ENCODE measurements at places on chromosomes 13 and 19.

DNA sequence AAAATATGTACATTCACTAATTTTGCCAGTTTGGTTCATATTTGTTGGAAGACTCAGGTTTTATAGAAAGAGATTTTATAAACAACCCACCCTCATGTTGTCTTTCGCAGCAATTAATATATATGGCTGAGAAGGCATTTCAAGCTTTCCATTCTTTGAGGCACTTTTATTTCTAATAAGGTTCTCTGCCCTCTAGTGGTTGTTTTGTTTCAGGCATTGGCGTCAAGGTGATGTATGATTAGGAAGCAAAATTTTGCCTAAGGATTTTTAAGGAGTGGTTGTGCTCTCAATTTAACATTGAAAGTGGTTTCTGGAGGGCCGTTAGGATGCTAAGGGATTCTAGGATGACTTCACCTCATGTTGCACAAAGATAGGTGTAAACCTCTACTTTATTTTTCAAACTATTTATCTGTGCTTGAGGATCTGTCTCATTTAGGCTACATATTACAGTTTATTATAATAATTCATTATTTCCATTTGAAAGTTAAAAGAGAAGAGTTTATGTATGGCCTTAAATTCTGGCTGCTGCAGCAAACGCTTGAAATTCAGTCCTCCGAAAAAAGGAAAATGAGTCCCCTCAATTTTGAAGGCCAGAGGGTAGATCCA lies 35.9 kb downstream of the OXGR1 start:
- no peak for DNase-seq

DNA sequence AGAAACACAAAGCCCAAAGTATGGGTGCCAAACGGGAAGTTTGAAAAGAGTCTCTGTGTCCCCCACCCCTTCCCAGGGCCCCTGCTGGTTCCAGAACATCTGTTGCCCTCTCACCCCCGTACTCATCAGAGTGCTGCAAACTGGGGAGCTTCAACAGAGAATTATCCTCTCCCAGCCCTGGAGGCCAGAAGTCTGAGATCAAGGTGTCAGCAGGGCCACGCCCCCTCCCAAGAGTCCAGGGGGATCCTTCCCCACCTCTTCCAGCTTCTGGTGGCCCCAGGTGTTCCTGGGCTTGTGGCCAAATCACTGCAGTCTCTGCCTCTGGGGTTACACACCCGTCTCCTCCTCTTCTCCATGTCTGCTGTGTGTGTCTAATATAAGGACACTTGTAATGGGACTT lies 183.4 kb downstream of the PTPRS start:
- no peak for DNase-seq

DNA sequence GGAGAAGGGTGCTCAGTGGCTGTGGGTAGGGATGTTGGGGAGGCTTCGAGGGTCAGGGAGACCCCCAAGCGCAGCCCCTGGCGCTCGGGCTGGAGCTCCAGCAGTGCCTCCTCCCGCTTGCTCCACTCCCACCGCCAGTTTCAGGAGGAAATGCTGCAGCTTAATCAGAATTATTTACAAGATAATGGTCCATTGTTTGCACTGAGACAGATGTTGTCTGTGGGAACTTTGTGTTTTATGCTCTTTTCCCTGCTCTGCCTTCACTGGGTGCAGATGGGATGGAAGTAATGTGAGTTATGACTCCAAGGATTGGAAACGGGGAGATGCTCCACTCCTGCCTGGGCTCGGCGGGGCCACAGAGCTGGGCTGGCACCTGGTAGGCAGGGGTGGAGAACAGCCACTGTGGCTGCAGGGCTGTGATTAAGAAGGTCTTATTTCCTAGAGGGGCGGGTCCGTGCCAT lies 192.4 kb downstream of the ZNF536 start:
- DNase-seq: no peak

DNA sequence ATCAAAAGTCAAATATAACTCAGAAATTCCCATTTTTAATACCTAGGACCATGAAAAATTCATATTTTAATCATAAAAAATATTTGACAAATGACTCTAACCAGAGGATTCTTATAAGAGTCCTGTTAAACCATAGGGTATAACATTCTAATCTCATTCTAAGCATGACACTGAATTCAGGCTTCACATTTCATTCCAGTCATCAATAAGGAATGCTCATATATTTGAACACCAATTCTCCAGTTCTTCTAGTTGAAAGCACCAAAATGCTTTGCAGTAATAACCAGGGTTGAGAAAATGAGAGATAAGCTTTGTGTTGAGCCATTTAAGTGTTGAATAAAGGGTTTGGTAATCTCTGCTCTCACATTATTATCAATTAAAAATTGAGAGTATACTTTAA lies 147.5 kb downstream of the VWA8 start:
- DNase-seq: no peak

- no peak for DNase-seq
Observed at GRCh38 chr19:2887391-2887914, 13.3 kb upstream of the ZNF57 start.

GRCh38 chr13:49620170-49620621 lies 8.1 kb upstream of the ARL11 start:
- no peak for DNase-seq

DNA sequence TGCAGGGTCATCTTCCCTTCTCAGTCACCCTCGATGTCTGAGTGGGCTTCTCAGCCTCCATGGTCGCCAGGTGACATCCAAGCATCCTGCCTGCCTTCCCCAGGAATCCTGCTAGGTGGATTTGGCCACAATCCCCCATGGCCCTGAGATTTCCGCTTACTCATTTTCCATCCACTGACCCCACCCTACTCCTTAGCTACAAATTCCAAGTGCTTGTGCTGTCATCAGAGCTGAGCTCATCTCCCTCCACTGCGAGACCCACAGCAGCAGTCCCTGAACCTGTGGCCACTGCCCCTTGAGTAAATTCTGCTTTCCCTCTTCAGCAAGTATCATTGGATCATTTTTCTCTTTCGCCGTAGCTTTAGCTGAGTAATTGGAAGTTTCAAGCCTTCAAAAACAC lies 90.5 kb upstream of the ANKRD10 start:
- DNase-seq: no peak

- no peak for DNase-seq
Observed at GRCh38 chr13:112466132-112467058, 90.2 kb downstream of the SPACA7 start.

GRCh38 chr13:75959861-75960481 lies 323.8 kb downstream of the LMO7 start:
- no peak for DNase-seq

DNA sequence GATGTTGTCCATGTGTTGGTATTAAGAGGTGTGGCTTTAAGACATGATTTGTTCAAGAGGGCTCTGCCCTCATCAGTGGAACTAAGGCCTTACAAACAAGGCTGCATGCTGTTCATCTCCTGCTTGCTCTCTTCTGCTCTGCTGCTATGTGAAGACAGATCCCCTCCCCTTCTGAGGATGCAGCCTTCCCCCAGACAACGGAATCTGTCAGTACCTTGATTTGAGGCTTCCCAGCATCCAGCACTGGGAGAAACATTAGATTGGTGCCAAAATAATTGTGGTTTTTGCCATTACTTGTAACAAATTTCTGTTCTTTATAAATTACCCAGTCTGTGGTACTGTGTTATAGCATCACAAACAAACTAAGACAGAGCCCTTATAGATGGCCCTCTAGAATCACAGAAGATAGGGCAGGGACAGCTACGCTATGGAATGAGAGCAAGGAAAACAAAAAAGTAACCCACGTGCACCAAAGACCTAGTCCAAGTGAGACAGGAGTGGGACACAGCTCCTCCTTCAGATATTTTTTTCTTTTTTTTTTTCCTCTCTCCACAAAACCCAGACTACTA lies 151.5 kb upstream of the RXFP2 start:
- DNase-seq: no peak

GRCh38 chr13:76293346-76293745 lies 592.9 kb downstream of the KCTD12 start:
- no peak for DNase-seq

DNA sequence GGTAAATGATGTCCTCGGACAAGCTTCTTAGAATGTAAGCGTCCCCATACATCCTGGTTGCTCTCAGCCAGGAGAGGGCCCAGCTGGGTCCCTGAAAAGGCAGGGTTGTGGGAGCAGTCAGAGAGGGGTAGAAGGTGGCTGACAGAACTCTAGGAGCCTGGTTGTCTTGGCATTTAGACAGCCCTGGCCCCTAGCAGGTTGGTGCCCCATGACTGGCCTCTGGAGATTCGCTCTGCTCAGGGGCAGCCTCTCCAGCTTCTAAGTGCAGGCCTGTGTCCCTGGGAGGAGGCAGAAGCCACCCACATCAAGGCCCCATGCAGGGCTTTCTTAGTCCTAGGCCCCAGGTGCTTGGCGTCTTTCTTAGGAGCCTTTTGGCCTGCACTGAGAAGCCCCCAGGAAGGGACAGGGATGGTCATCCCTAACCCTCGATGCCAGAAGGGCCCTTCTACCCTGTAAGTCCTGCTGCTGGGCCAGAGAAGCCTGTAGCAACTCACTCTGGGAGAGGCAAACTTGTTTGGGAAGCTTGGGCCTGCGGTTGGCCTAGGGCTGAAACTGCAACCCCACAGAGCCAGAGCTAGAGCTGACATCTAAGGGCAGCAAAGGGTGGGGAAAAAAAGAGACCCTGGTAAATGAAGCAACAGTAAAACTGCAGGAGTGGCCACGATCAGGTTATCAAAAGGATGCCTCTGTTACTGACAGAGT lies 2.8 kb upstream of the CDX2 start:
- DNase-seq: no peak

GRCh38 chr13:31433207-31433606 lies 233.4 kb downstream of the B3GLCT start:
- DNase-seq: no peak

GRCh38 chr13:39970177-39970846 lies 314.9 kb downstream of the COG6 start:
- no peak for DNase-seq

DNA sequence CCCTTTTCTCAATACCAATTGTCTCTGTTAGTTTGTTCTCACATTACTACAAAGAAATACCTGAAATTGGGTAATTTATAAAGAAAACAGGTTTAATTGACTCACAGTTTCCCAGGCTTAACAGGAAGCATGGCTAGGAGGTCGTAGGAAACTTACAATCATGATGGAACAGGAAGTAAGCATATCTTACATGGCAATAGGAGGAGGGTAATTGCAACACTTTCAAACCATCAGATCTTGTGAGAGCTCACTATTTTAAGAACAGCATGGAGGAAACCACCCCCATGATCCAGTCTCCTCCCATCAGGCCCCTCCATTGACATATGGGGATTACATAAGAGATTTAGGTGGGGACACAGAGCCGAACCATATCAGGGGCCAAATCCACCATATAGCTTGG lies 1210.1 kb upstream of the SPRY2 start:
- DNase-seq: no peak

- DNase-seq: no peak
Observed at GRCh38 chr19:53977991-53978731, 13.3 kb upstream of the CACNG6 start.

DNA sequence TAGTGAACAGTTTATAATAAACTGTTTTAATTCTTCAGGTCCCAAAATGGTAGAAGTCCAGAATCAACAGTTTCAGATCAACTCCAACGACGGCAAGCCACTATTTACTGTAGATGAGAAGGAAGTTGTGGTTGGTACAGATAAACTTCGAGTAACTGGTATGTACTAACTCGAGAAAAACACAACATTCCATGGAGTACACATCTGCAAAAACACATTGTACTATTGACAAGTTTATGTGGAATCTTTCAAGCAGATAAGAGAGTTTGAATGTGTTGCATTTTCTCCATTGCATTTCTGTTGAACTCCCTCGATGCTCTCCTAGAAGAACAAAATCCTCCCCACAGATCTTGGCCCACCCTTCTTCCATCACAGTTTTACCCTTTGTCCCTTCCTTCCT lies 98.5 kb downstream of the SGCG start:
- DNase-seq: no peak

DNA sequence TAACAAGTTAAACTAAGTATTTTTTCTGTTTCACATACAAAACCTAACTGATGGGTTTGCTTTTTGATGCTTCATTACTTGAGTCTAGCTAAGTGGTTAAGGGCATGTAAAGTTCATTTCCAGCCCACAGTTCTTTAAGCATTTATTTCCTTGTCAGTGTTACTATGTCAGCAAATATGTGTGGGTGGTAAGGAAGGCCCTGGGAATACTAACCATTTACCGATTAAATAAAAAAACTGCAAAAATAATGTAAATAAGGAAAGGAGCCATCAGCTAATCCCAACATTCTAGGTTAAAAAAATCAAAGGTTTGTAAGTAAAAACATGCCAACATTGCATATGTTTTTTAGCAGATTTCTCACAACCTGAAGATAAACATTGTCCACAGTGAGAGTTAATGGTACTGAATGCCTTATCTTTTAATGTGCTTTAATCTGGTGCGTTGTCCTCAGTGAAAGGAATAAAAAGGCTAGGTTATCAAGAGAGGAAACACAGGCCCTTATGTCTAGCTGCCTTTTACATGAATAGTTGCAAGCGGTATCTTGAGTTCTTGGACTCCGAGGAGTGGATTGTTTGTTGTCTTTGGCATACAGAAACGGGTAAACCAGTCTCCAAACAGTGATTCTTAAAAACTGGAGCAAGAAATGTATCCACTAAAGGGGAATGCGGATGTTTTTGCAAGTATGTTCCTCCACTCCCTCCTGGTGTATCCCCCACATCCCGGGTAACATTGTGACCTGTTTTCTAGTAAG lies 949.6 kb upstream of the SLC10A2 start:
- DNase-seq: no peak

DNA sequence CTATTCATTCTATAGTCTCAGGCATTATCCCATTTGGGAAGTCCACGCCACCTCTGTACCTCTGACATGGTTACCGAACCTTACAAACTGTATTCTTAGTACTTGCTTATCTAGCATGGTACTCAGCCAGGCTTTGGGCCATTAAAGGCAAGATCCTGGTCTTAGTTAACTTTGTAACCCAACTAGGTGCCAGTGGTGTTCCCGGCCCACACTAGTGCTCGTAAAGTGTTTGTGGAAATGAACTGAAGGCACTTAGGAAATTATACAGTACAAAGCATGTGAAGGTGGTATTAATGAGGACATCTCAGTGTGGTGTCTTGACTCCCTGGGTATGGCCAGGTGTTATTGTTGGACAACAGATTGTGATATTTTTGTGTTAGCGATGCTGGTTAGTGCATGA lies 87.8 kb upstream of the RNF113B start:
- no peak for DNase-seq

GRCh38 chr19:1028062-1028926 lies 1.9 kb downstream of the CNN2 start:
- peak; percentile 49 for DNase-seq

DNA sequence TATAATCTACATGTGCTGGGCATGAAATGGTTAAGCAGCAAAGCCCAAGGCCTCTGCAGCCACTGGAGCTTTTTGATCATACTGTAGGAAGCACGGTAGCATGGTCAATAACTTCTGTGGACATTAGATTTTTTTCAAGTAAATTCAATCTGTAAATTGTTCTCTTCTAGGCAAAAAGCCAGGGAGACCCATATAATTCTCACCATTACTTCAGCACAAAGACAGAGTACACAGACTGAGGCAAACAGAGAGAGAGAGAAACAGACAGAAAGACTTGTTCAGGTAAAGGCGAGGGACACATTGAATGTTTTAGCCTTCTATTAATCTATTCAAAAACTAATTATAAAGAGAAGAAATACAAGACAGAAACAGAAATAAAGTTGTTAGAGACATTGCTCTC lies 349.4 kb downstream of the RFC3 start:
- no peak for DNase-seq
